CD4-positive, alpha-beta T cell treated with Interleukin-6 at 100 ng/mL for 8 hours (primary cell): ENCODE measurements at places on chromosomes 1 and 21.

DNA sequence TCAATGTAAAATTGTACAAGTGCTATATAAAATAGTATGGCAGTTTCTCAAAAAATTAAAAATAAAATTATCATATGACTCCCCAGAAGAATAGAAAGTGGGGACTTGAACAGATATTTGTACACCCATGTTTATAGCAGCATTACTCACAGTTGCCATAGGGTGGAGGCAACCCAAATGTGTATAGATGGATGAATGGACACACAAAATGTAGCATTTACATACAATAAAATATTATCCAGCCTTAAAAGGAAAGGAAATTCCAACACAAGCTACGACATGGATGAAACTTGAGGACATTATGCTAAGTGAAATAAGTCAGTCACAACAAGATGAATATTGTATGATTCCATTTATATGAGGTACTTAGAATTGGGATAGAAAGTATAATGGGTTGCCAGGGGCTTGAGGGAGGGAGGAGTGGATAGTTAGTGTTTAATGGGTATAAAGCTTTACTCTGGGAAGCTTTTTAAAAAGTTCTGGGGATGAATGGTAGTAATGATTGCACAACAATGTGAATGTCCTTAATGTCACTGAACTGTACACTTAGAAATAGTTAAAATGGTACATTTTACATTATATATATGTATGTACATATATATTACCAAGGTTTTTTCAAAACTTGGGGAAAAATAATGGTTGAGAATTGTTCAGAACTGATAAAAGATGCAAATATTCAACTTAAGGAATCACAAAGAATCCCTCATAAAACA lies 53.0 kb upstream of the ADORA3 start:
- DNase-seq, result peak; percentile 2

GRCh38 chr1:184838504-184838951 lies 83.9 kb upstream of the EDEM3 start:
- DNase-seq, result peak; percentile 3

- no peak for DNase-seq
These were observed 60.8 kb downstream of the PGM1 start for GRCh38 chr1:63653976-63654375.

GRCh38 chr1:29152046-29152805 lies 28.5 kb upstream of the TMEM200B start:
- DNase-seq, result no peak

- no peak for DNase-seq
These were observed 279.4 kb downstream of the PTGER3 start for GRCh38 chr1:70768216-70768615.

DNA sequence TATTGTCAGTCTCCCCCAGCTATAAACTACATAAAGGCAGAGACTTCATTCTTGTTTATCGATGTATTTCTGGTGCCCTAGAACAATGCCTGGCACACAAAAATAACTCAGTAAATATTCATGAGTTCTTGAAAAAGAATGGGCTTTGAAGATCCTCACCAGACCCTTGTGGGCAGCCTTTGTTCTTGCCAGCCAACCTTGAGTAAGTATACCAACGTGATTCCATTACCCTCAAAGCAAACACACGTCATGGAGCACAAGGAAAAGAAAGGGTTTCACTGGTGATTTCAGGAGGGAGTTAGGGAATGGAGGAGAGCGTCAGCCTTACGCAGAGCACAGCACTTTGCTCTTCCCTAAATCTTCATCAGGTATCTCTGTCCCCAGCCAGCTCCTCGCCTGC lies 29.4 kb downstream of the NMNAT2 start:
- DNase-seq, result no peak

GRCh38 chr1:195971589-195971988 lies 636.7 kb downstream of the KCNT2 start:
- no peak for DNase-seq

DNA sequence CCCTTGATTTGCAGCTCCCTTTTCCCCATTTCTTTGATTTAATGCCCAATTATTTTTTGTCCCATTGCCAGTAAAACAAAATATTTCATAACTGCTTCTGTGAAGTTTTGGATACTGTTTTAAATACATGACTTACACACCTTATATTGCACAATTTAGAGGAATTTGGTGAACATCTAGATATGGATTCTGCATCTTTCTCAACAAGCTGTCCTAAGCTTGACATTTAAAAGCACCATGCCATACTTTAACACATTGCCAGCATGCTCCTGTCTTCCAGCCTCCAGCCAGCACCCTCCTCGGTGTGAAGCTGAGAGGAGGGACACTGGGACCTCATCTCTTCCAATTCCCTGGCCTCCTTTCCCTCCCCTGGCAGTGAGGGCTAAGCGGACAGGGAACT lies 167.6 kb downstream of the SEC16B start:
- DNase-seq, result no peak

GRCh38 chr1:155125511-155125945 lies 2.1 kb upstream of the EFNA1 start:
- no peak for DNase-seq

DNA sequence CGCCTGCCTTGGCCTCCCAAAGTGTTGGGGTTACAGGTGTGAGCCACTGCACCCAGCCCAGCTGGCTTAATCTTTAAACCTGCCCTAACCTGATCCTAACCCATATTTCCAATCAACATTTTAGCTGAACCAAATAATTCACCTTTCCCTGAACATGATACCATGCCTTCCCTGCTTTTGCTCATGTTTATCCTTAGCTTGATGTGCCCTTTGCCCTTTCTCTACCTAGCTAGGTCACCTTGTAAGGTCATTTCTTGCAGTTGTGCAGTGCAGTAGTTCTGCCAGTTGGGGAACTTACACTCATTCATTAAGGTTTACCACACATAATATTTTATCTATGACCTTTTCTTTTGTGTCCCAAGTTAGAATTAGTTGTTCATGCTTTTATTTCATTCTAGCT lies 5.3 kb downstream of the UAP1 start:
- no peak for DNase-seq

DNA sequence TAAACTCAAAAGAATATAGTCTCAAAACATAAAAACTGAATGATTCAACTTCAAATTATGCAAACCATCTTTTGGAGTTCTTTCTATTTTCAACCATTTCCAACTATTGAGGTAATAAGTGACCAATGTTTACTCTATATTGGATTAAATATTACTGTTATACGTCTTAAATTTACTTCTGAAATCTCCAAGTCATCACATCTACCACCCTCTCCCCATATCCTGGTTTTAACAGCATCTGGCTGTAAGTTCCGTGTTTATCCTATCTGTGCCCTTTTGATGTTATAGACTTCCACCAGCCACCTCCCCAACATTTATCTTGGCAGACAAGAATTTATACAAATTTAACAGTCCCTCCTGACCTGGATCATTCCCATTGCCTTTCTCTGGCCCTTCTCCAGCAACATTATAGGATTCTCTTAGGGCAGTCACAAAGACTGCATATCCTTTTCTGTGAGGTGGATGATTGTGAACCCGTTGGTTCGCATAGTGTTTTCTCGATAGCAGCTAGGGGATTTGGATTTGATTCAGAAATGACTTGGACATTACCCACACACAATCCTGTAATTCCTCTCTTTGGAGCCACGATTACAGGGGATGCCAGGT lies 313.4 kb upstream of the FMN2 start:
- no peak for DNase-seq

DNA sequence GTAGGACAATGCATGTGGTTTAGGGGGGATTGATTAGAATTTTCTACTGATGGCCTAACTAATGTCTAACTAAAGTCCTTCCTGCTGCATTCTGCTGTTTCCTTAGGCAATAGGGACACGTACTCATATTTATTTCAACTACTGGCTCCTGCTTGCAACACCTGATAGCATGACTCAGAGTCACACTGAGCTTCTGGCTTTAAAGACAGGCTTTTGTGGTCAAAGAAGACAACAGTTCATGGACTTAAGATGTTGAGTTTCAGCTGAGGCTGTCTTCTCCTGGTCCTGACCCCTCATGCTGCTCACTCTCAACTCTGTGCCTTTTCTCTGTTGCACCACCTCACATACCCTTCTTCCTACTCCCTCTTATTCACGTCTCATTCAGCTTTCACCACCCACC lies 29.1 kb upstream of the TRABD2B start:
- DNase-seq, result no peak

DNA sequence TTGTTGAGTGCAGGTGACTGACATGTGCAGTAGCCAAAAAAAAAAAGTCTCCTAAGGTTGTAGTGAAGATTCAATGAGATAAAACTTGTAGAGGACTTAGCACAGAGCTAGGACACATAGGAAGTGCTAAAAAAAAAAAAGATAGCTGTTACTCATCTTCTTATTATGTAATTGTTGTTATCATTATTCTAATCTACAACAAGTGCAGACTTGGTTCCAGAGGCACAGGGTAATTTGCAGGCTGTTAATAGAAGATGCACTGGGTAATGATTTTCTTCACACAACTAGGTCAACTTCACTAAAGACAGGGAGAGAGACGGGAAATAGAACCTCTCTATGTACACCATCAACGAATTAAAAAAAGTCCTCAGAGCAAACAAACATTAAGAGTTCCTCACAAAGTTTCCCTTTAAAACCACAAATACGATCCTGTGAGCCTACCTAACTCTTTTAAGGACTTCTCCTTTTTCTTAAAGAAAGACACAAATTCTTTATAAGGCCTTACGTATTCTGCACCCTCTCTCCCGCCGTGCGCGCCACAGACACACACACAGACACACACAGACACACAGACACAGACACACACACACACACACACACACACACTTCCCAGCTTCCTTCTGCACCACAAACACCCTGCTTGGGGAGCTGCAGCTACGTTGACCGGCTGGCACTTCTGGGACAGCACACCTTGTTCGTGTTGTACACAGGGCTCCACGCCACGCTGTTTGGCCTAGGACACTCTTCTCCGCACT lies 49.8 kb upstream of the GADD45A start:
- peak; percentile 7 for DNase-seq

GRCh38 chr1:12031039-12031980 lies 12.0 kb downstream of the MIIP start:
- no peak for DNase-seq

- no peak for DNase-seq
These were observed 24.2 kb downstream of the PDE9A start for GRCh38 chr21:42677339-42678321.

DNA sequence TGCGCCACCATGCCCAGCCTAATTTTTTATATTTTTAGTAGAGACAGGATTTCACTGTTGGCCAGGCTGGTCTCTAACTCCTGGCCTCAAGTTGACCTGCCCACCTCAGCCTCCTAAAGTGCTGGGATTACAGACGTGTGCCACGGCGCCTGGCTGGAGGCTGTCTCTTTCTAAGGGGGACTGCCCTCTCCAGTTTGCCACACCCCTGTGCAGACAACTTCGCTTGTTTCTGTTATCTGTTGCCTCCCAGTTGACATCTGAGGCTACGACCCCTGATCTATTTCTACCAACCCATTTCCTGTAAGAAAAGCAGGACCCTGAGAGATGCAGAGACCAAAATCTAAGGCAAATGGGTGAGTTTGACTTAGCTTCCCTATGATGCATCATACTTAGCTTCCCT lies 24.0 kb upstream of the VASH2 start:
- no peak for DNase-seq

GRCh38 chr1:53319296-53320101 lies 8.4 kb downstream of the LRP8 start:
- no peak for DNase-seq

DNA sequence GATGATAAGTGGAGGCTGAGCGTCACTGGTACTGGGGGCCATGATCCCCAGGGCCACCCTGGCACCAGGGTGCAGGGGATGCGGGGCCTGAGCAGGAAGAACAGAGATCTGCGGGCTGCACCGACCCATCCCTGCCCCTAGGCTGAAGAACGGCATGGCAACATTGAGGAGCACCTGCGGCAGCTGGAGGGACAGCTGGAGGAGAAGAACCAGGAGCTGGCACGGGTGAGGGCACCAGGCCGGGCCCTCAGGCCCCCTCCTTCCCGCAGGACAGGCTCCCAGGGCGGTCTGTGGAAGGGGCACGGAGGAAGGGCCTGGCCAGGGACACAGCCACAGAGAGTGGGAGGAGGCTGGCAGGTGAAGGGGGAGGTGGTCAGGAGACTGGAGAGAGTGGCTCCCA lies 21.8 kb downstream of the PPFIA4 start:
- no peak for DNase-seq

- no peak for DNase-seq
These were observed 48.5 kb downstream of the RHBG start for GRCh38 chr1:156417401-156418020.

- no peak for DNase-seq
These were observed 18.5 kb downstream of the SON start for GRCh38 chr21:33561373-33561772.

GRCh38 chr1:152252157-152252556 lies 28.2 kb upstream of the HRNR start:
- DNase-seq, result no peak

DNA sequence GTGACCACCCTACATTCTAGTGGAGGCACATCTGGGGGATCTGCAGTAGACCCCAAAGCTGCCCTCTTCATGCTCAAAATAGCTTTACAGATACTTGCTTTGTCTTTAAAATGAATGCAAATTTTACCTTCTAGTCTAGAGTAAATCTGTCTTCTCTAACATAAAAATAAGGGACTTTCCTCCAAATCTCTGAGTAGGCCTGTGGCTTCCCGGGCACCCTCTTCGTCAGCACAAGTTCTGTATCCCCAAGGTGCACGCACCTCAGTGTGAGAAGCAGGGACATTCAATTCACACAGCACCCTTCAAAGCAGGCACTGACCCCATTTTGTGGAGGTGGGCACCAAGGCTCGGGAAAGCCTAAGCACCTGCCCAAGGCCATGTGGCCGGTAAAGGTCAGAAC lies 19.0 kb downstream of the MEF2D start:
- DNase-seq, result no peak

DNA sequence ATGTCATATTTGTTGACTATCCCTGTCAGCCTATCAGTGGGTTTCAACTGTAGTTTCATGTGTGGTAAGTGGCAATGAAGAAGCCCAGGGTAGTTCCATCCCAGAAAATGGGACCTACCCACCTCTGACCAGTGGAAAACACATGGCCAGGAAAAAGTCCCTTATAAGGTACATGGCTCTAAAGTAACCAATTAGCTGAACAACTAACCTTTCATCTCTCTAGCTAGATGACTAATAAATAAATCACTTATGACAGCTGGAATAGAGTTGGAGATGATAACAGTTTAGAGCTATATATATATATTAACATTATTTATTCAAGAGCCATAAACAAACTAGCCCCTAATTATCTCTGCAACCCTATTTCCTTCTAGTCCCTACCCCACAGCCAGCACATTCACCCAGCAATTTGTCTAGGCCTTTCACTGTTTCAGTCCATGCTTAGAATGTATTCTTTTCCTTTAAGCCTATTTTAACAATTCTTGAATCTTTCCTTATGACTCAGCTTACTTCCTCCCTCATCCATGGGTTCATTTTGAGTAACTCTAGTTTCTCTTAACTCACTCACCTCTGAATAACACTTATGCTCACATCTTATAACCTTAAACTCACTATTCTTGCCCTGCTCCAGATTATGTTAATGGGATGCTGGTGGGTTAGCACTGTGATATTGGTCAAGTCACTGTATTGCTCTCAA lies 83.7 kb downstream of the TNFSF18 start:
- no peak for DNase-seq

GRCh38 chr1:172266528-172267174 lies 153.8 kb upstream of the C1orf105 start:
- DNase-seq, result no peak
